Dermis microvascular lymphatic vessel endothelial cell (primary cell): ENCODE measurements at places on chromosomes 3 and 15. TPM values are rescaled to one million over a fixed set of nuclear protein-coding genes. Genes with fewer than 3 reads are reported as not detected.

The CTXND1 gene
- total RNA-seq, result not detected in 2 replicates

The SLC28A1 gene
- total RNA-seq, result under 0.01 TPM in 1 of 2 replicates, not detected in the other

The DNASE1L3 gene
- 3.0 and 6.4 TPM in 2 replicates for total RNA-seq

The SLC9A9 gene
- total RNA-seq, result 3.9 and 12.3 TPM in 2 replicates

The LINGO1 gene
- total RNA-seq, result 0.13 TPM in 2 replicates

The HRH1 gene
- 2.3 and 2.7 TPM in 2 replicates for total RNA-seq

The WNT5A gene
- total RNA-seq, result 0.77 and 5.8 TPM in 2 replicates

The FSTL1 gene
- 95.3 and 136 TPM in 2 replicates for total RNA-seq

The GCNT3 gene
- not detected in 2 replicates for total RNA-seq

The SPATA16 gene
- not detected in 2 replicates for total RNA-seq

The CFAP100 gene
- not detected in 2 replicates for total RNA-seq

The PIGBOS1 gene
- total RNA-seq, result 4.8 and 5.3 TPM in 2 replicates

The ANAPC13 gene
- 40.7 and 48.2 TPM in 2 replicates for total RNA-seq

The STOML1 gene
- 8.6 and 13.7 TPM in 2 replicates for total RNA-seq

The SI gene
- not detected in 2 replicates for total RNA-seq

The RYR3 gene
- total RNA-seq, result not detected in 2 replicates

The LRRK1 gene
- total RNA-seq, result 5.9 and 6.6 TPM in 2 replicates

The CDHR4 gene
- not detected in 2 replicates for total RNA-seq
